Osteocyte (in vitro differentiated cells): ENCODE measurements at places on chromosomes 7 and 10.
A peak's percentile ranks its signal among the peaks of the same experiment; 100 is the strongest.

GRCh38 chr7:92402920-92403759, 44.1 kb upstream of the GATAD1 start:
- no peak for DNase-seq

GRCh38 chr10:103635580-103635979, 142.1 kb downstream of the NEURL1 start:
- no peak for DNase-seq

- DNase-seq = peak; percentile 87
Observed at GRCh38 chr10:46555713-46556514, 544 bp downstream of the GPRIN2 start.

DNA sequence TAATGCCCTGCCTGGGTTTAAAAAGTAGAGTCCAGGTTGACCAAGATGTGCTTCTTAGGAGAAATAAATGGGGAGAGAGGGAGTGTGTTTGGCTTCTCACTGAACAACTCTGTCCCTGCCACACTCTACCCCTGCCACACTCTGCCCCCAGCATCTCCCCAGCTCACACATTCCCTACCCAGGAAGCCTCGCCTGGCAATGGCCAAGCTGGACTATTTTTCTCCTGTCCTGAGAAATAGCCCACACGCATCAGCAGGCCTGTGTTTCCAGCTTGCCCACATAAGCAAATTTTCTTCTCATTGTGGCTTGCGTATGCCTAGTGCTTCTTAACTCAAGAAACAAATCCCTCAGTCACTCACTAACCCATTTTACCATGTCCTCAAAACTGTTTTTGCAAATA, 1.8 kb downstream of the LRRC18 start:
- DNase-seq = peak; percentile 62

DNA sequence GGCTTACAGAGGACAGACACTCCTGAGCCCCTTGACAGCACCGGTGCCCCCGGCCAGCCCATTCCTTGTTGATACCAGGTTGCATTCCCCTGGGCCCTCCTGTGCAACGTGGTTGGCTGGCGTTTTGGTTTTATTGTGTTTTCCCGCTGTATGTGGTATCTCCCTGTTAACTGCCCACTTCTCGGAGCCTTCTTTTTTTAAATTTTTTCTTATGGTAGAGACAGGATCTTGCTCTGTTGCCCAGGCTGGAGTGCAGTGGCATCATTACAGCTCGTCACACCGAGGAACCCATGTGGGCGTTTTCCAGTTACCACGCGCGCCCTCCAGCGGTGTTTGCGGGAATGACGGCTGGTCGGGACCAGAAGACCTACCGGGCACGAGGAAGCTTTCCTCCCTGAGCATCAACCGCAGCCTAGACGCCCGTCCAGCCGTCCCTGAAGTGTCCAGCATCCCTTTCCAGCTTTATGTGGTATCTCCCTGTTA, 16.9 kb upstream of the ZFAND2A start:
- DNase-seq = peak; percentile 93

- no peak for DNase-seq
Observed at GRCh38 chr10:6225263-6225814, 22.6 kb downstream of the PFKFB3 start.

DNA sequence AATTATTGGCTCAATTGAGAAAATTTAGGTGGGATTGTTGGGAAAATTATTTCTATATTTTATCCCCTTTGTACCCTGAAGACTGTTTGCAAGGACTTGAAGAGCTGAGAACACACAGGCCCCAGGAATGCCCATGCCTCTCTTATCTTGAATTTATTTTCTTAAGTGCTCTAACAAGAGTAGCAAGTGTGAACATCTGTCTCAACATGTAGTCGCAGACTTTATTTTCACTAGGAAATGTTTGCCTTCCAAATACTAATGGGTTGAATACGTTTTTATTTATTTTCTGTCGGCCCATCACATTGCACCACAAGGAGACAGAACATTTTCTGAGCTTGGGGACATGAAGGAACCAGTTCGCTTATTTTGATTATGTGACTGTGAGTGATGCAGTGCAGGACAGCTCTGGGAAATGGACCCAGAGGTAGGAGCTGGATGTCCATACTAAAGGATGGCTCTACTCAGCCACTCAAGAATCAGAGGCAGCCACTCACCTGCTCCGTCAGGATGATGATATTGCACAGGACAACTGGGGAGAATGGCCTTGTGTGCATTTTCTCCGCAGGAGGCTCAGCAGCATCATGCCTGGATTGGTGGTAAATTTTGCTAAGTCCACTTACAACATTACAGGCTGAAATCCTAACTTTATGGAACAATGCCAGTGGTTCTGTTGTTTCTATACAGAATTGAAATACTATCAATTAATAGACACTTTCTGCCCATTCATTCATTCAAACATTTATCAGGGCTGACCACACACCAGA, 332.7 kb downstream of the FGFR2 start:
- DNase-seq = no peak

DNA sequence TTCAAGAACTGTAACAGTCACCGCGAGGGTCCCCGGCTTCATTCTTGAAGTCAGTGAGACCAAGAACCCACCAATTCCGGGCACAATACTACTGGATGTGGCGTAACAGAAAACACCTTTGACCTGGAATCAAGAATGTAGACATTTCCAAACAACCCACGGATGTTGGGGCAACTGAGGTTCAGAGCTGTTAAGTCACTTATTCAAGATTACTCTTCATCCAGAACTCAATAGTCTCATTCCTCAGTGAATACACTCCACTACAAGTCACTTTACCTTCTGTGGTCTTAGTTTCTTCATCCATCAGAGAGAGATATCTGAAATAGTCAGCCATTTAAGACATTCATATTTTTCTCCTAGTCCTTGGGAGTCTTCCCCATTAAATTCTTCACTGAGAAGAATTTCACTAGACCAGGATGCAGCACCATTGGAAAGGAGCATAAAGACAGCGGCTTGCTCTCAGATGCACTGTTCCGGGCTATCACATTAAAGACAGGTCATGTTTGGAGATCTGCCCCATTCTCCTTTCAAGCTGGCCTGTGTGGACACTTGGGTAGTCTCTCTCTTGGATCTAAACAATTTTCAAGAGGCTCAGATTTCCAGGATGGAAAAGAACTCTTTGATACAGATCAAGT, 32.3 kb upstream of the ARID5B start:
- DNase-seq = no peak

GRCh38 chr10:88152728-88153133, 289.3 kb downstream of the PTEN start:
- peak; percentile 84 for DNase-seq

DNA sequence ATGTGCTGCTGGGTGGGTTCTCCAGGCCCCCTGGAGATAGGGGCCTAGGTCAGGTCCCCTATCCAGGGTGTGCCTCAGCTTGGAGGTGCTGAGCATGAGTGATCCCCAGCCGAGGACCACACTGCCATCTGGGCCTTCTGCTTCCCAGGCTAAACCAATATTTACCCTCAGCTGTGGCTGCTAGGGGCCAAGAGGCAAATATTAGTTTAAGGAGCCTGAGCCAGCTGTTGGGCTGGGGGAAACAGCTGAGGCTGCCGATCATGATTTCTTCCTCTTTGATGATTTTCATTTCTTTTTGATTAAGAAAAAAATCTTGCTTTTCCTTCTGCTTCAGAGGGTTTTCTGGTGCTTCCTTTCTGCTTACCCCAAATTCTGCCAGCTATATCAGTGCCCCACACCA, 83.4 kb downstream of the NEURL1 start:
- DNase-seq = no peak

DNA sequence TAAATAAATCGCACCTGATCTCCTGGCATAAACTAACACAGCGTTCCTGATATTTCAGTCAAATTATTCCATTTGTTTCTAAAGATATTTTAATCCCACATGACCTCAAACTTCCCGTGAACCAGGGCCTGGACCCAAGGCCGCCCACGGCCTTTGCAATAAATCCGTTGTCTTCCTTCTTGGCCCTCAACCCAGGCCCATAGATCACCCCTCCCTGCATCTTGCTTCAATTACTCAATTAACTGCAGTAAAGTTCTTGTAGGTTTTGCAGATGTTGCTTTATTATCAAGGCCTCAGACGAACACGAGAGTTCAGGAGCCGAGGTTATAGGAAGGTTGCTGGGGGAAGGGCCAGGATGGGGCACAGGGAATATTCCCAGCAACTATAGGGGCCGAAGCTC, 249.4 kb downstream of the RAB11FIP2 start:
- DNase-seq = no peak

GRCh38 chr7:93817526-93817925, 73.0 kb downstream of the TFPI2 start:
- no peak for DNase-seq

GRCh38 chr7:26650103-26650502, 214.3 kb downstream of the SKAP2 start:
- DNase-seq = no peak

GRCh38 chr7:120583899-120584586, 273.9 kb downstream of the TSPAN12 start:
- no peak for DNase-seq

- DNase-seq = no peak
Observed at GRCh38 chr7:153193144-153193595, 433.6 kb downstream of the ACTR3B start.

DNA sequence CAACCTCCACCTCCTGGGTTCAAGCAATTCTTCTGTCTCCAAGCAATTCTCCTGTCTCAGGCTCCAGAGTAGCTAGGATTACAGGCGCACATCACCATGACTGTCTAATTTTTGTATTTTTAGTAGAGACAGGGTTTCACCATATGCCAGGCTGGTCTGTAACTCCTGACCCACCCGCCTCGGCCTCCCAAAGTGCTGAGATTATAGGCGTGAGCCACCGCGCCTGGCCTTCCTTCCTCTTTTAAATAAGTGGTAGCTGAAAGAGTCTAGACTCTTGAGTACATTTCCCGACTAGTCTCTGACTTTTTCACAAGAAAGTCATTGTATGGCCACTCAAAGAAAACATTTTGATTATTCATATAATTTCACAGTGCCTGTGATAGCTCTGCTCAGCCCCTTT, 636.2 kb upstream of the ANKRD30A start:
- DNase-seq = no peak

- DNase-seq = no peak
Observed at GRCh38 chr7:16604054-16604453, 41.5 kb downstream of the ANKMY2 start.
